ENCODE measurements at places on chromosomes 5 and 9. TPM values are rescaled to one million over a fixed set of nuclear protein-coding genes. Genes with fewer than 3 reads are reported as not detected.

Gene ANXA2R
- total RNA-seq = 10.4 TPM

GRCh38 chr5:569358-569867, 42.7 kb upstream of the CEP72 start:
- no peaks in the 10 kb centered on the region for H3K4me1 ChIP-seq
- DNase-seq = no peak
- H3K4me3 ChIP-seq = no peak overlapping the region
- H3K27me3 ChIP-seq = peaks cover 23% of the 10 kb centered on the region
- H3K27ac ChIP-seq = no peak overlapping the region
- H3K36me3 ChIP-seq = no peaks in the 10 kb centered on the region

DNA sequence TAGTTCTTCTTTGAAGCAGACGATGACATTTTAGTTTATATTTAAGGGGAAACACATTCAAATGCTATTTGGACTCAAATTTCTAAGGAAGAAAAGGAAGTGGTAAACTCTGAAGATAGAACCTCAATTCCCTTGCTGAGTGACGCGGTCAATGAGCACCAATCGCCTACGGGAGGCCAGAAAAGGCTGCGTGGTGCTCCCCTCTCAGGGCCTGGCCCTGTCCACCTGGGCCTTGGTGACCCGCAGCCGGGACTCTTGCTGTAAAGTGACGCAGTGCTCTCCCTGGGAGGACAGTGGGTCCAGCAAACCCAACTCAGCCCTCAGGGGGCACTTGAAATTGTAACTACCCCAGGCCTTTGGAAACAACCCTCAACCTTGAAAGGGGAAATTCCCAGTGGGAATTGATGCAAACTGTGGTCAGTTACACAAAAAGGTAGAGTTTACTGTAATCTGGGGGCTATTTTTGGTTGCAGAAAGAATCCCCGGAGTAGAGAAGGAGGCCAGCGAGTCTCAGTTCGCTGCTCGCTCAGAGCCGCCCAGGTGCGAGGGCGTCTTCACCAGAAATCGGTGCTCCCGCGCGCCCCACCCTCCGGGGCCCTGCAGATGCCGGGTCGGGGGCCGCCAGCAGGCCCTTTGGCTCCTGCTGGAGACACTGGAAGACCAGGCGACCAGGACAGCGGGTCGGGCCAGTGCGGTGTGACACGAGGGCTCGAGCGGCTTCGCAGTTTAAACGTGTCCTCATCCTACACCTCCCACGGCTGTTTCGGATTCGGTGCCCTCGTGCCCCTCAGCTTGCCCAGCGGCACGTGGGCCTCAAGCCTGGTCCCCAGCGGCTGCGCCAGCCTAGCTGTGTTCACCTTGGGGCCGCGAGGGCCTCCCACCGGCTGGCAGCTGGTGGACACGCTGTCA, 1.4 kb upstream of the ANKRD33B start:
- peak; percentile 15 for DNase-seq
- peaks cover 4% of the 10 kb centered on the region for H3K36me3 ChIP-seq
- no peak overlapping the region for H3K27ac ChIP-seq
- H3K27me3 ChIP-seq = peaks cover 14% of the 10 kb centered on the region
- H3K4me3 ChIP-seq = peak overlapping the region; percentile 57
- peaks cover 22% of the 10 kb centered on the region for H3K4me1 ChIP-seq

Gene PAPPA
- total RNA-seq = not detected

Gene SLC25A48
- not detected for total RNA-seq

Gene ARL10
- 15.6 TPM for total RNA-seq

DNA sequence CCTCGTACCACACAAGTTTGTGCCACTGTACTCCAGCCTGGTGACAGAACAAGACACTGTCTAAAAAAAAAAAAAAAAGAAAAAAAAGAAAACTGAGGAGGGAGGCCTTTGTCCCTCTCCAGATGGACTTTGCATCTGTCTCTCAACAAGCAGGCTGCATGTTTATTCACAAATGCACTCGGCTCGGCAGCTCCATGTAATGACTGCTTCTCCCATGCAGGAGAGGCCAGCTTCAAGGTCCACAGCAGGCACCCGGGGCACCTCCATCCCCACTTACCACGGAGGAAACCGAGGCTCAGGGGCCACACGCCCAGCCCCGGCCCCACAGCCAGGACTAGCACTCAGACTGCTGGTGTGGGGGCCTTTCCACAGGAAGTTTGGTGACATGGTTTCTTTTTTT, 13.1 kb upstream of the NCS1 start:
- H3K4me1 ChIP-seq = peaks cover 3% of the 10 kb centered on the region
- H3K4me3 ChIP-seq = no peak overlapping the region
- H3K27ac ChIP-seq = no peak overlapping the region
- H3K36me3 ChIP-seq = no peaks in the 10 kb centered on the region
- H3K27me3 ChIP-seq = no peaks in the 10 kb centered on the region

- DNase-seq = no peak
- H3K4me1 ChIP-seq = peaks cover 23% of the 10 kb centered on the region
- no peaks in the 10 kb centered on the region for H3K27me3 ChIP-seq
- no peak overlapping the region for H3K27ac ChIP-seq
Measured at GRCh38 chr5:138470322-138471051, 5.2 kb downstream of the EGR1 start.

GRCh38 chr5:64149268-64149667, 16.4 kb upstream of the RNF180 start:
- H3K4me1 ChIP-seq = no peaks in the 10 kb centered on the region
- no peak overlapping the region for H3K4me3 ChIP-seq
- H3K36me3 ChIP-seq = no peaks in the 10 kb centered on the region
- H3K27ac ChIP-seq = no peak overlapping the region

Gene PCDHA12
- total RNA-seq = not detected

Gene PDE6A
- not detected for total RNA-seq

Gene PDLIM4
- total RNA-seq = not detected

- H3K4me1 ChIP-seq = no peaks in the 10 kb centered on the region
- H3K27ac ChIP-seq = no peak overlapping the region
- DNase-seq = no peak
Measured at GRCh38 chr5:94326586-94326985, 291.8 kb downstream of the KIAA0825 start.

Gene AP3B1
- 33.0 TPM for total RNA-seq

Gene CD180
- total RNA-seq = not detected

- H3K4me1 ChIP-seq = peaks cover 3% of the 10 kb centered on the region
- no peak overlapping the region for H3K27ac ChIP-seq
- H3K4me3 ChIP-seq = no peak overlapping the region
- DNase-seq = peak; percentile 70
- no peaks in the 10 kb centered on the region for H3K27me3 ChIP-seq
Measured at GRCh38 chr5:133944263-133945185, 23.9 kb downstream of the C5orf15 start.

DNA sequence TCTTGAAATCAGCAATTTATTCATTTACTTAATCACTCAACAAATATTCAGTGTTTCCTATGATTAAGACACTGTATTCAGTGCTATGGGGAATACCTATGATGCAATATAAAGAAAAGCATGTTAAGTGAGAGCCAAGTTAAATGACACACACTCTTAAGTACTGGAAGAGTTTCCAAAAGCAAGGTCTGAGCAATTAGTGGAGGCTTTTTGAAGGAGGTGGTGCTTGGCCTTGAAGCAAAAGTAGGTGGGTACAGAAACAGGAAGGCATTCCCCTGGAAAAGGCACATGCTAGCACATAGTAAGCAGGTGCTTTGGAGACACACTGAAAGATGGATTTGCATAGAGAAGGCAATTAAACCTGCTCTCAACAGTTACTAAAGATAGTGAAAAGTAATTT, 4.0 kb downstream of the TSLP start:
- no peak overlapping the region for H3K27ac ChIP-seq
- DNase-seq = no peak
- peaks cover 62% of the 10 kb centered on the region for H3K27me3 ChIP-seq
- H3K36me3 ChIP-seq = no peaks in the 10 kb centered on the region

DNA sequence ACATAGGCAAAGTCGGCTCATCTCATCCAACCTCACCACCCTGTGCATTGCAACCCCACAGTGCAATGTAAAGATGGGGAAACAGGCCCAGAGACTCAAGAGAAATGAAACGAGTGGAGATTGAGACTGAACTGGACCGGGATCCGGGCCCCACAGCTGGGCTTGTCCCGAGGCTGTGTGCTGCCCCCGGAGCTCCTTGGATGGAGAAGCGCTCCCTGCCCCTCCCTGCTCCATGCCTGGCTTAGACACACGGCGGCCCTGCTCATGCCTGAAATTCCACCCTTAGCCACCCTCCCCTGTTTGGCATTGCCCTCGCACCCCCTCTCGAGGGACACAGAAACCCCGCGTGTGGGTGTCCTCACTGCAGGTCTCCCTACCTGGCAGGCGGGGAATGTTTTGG, 27.2 kb upstream of the FCN1 start:
- no peaks in the 10 kb centered on the region for H3K4me1 ChIP-seq
- DNase-seq = no peak
- no peaks in the 10 kb centered on the region for H3K36me3 ChIP-seq
- H3K27me3 ChIP-seq = no peaks in the 10 kb centered on the region

GRCh38 chr5:156534085-156534484, 207.1 kb downstream of the SGCD start:
- H3K27ac ChIP-seq = no peak overlapping the region
- H3K36me3 ChIP-seq = no peaks in the 10 kb centered on the region
- H3K4me3 ChIP-seq = no peak overlapping the region
- no peaks in the 10 kb centered on the region for H3K4me1 ChIP-seq
- no peak for DNase-seq

Gene FOXD4
- not detected for total RNA-seq

DNA sequence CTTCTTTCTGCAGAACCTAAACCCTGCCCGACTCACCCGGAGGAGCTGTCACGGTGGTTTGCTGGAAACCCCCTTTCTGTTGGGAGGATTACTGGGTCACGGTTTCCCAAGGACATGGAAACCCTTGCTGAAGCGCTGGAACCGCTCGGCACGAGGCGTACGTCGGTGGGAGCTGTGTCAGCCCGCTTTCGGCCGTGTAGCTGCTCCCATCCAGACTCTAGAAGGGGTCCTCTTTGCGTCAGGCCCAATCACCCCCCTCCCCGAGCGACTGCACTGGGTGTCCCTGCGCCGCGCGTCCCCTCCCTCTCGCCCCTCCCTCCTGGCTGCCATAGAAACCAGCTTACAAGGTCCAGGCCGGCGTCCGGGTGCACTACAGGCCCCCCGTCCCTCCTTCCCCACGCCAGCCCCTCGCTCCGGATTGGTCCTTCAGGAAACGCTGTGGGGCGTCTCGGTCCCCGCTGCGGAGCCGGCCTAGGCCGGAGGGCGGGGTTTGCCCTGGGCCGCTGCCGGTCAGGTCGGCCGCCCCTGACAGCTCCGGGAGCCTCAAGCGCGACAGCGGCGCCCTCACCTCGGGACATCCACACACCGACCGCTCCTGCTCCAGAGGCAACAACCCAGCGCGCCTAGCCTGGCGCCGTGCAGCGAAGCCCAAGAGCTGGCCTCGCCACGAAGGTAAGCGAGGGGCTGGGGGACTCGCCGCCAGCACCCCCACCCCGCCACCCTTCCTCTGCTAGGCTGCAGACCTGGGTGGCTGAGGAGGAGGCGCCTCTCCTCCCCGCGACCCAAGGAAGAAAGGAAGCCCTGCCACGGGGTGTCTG, at the start of gene NIM1K:
NIM1K (plus strand) TSS at position 486 of the 818 bp plus-strand sequence. CDS start 53,551 bp downstream, outside the sequence.
- peaks cover 29% of the 10 kb centered on the region for H3K4me1 ChIP-seq
- H3K4me3 ChIP-seq = peak within 1 kb of the TSS; percentile 82
- peak within 1 kb of the TSS; percentile 75 for H3K27ac ChIP-seq
- DNase-seq = peak; percentile 53
- peaks cover 21% of the 10 kb centered on the region for H3K27me3 ChIP-seq
- peaks cover 6% of the 10 kb centered on the region for H3K36me3 ChIP-seq

Gene F12
- total RNA-seq = 7.9 TPM

DNA sequence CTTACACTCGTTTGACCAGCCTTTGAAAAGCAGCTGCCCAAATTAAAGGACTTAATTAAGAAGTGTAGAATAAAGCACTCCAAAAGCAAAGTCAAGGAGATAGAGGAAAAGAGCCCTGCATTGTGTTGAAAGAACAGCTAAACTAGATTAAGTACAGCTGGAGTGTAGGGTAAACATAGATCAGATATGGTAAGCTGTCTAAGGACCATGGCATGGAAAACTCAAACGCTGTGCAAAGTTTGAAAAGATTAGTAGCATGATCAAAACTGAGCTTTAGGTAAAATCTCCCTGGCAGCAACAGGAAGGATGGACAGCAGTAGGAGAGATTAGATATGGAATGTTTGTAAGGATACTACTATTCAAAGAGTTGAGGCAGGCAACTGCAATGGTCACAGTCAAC, 55.4 kb downstream of the BNC2 start:
- H3K27ac ChIP-seq = no peak overlapping the region
- no peaks in the 10 kb centered on the region for H3K4me1 ChIP-seq
- no peak overlapping the region for H3K4me3 ChIP-seq

DNA sequence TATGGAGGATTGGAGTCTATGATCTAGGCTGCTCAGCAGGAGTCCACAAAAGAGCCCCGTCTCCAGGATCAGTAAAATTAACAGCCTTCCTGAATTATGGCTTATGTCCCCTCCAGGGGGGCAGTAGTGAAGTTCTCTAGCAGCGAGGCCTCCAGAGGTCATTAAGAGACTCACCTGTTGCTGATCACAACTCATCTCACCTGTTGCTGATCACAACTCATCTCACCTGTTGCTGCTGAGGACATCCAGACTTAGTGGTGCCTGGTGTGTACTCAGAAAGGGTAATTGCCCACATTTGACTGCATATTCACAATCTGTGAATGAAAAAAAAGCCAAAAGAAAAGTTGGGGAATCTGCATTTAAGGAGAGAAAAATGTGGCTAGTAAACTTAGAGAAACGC, 129.5 kb downstream of the SMARCA2 start:
- peaks cover 43% of the 10 kb centered on the region for H3K4me1 ChIP-seq
- peaks cover 29% of the 10 kb centered on the region for H3K36me3 ChIP-seq
- DNase-seq = no peak
- no peak overlapping the region for H3K27ac ChIP-seq
- H3K4me3 ChIP-seq = no peak overlapping the region

DNA sequence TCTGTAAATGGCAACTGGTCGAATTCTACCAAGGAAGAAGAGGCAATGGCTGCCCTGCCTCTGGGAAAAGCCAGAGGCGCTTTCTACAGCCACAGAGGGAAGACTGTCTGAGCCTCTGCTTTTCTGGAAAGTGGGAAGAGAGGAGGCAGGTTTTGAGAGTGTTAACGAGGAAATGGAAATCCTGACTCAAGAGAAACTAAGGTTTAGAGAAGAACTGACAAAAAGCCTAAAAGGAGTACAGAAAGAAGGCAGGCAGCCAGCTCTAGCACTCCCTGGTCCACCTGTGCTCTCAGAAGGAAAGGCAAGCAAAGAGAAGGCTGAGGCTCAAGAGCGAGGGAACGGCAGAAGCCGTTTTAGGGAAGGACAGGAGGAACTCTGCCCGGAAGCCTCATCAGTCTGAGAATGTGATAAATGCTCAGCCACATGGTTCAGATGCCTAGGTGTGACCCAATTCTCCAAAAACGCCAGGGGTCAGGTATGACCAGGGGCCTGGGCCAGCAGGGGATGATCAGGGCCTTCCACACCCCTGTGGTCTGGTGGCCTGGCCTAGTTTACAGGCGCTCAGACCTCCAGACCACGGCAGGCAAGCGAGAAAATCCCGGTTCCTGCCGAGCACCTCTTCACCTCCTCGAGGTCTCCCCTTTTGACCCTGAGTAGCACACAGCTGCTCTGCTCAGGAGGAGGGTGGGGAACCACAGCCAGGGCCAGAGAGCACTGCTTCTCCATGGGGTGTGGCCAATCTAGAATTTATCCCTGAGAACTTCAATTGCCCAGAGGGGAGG, 79.9 kb upstream of the FBXW11 start:
- peaks cover 9% of the 10 kb centered on the region for H3K4me1 ChIP-seq
- no peak overlapping the region for H3K4me3 ChIP-seq
- H3K27ac ChIP-seq = peak overlapping the region; percentile 76
- H3K36me3 ChIP-seq = peaks cover 41% of the 10 kb centered on the region

GRCh38 chr9:89036383-89036782, 45.1 kb downstream of the S1PR3 start:
- H3K4me1 ChIP-seq = no peaks in the 10 kb centered on the region
- peaks cover 26% of the 10 kb centered on the region for H3K27me3 ChIP-seq
- DNase-seq = no peak
- H3K27ac ChIP-seq = no peak overlapping the region
- no peaks in the 10 kb centered on the region for H3K36me3 ChIP-seq

Gene RNF180
- not detected for total RNA-seq

All from activated CD8-positive, alpha-beta T cell treated with anti-CD3 and anti-CD28 coated beads for 36 hours (primary cell).